CD4-positive, alpha-beta T cell treated with Interleukin-21 for 1 hour (primary cell): ENCODE measurements at places on chromosomes 1 and 21.

DNA sequence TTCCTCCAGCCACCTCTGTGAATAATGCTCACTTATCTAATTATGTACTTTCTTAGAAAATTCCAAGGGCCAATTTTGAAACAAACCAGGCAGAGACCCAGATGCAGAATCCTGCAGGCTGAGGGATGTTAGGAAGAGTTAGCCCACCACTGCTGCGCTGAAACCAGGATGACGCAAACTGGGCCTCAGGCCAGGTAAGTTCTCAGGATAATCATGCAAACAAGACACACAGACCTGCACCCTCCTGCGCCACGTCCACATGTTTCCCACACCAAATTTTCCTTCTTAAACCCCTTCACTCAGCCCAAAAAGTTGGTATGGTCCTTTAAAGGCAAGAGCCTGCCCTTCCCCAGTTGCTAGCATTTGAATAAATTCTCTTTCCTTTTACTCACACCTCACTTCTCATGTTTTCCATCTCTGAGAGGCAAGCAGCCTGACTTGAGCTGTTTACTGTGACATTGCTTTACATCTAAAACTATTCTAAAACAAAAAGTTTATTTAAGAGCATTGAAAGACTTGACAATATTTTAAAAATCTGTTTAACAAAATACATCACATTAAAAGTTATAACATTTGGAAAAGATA lies 887.1 kb downstream of the LRRIQ3 start:
- no peak for DNase-seq

DNA sequence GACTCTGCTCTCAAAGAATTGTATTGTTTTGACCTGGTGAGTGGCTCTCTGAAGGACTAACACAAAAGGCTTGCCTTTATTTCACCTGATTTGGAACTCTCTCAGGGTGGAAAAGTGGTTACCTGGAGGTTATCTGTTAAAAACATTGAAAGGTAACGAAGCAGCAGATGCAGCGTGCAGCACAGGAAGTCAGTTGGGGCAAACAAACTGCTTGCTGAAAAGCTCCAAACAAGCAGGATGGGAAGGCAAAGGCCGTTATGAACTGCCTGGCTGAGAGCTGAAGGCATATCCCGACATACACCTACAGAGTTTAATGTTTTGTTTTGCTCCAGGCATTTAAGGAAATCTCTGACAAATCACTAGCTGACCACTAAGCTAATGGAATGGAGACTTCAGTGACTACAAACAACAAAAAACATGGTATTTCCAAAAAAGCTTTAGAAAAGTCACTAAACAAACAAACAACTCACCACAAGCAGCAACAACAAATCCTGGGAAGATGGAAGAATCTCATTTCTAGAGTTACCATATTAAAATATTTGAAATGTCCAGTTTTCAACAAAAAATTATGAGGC lies 44.3 kb upstream of the BATF3 start:
- DNase-seq: no peak

GRCh38 chr1:223771469-223771813 lies 59.1 kb downstream of the CAPN2 start:
- no peak for DNase-seq

GRCh38 chr21:15872236-15872635 lies 142.5 kb downstream of the USP25 start:
- DNase-seq: no peak

DNA sequence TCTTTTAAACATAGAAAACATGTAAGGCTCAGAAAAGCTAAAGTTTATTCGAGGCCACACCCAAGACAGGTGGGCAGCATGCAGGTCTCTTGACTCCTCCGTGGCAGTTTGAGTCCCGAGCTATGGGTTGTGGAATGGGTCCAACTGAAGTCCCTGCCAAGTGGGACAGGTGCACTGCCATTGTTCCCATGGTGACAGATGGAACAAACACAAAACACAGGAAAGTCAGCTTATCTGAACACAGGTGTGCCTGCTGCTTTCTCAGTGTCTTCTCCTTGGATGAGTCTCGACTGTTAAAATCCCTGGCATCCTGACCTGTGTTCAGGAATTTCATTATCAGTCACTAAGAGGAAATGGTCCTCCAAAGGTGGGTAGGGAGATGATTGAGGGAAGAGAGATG lies 99.0 kb upstream of the RAB4A start:
- no peak for DNase-seq

DNA sequence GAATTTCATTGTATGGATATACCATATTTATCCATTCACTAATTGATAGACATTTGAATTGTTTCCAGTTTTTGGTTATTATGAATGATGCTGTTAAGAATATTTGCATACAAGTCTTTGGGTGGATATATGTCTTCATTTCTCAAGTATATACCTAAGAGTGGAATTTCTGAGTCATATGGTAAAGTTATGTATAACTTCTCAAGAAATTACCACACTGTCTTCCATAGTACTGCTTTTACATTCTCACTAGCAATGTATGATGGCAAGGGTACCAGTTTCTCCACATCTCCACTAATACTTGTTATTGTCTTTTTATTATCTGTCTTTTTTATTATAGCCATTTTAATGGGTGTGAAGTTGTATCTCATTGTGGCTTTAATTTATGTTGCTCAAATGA lies 74.6 kb upstream of the TENT5C start:
- no peak for DNase-seq

DNA sequence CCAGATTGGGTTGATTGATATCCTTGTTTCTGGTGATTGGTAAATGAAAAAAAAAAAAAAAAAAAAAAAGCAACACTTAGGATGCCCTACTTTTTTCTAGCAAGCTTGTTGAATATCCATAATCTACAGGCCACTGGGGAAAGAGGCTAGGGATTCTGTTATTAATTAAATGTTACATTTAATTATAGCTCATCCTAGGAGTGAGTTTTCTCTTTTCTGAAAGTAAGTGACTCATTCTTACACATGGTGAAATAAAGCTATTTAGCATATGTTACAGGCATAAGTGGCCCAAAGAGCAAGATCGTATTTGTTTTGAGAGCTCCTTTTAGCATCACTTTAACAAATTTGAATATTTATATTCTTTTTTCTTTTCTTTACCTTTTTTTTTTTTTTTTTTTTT lies 94.5 kb downstream of the FNBP1L start:
- no peak for DNase-seq

DNA sequence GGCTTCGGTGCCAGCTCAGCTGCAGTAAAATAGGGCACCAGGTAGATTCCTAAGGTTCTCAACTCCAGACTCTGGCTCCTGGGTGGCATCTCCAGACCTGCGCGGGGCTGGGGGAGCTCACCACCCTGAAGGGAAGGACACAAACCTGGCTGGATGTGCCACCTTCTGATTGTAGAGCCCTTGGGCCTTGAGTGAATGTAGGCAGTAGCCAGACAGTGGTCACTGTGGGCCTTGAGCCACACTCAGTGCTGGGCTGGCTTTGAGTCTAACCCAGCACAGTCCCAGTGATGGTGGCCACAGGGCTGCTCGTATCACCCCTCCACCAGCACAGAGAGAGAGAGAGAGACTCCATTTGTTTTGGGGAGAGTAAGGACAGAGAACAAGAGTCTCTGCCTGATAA lies 38.0 kb upstream of the SH3GLB1 start:
- DNase-seq: no peak

- no peak for DNase-seq
These were observed 726 bp downstream of the TMEM54 start for GRCh38 chr1:32900371-32900955.

DNA sequence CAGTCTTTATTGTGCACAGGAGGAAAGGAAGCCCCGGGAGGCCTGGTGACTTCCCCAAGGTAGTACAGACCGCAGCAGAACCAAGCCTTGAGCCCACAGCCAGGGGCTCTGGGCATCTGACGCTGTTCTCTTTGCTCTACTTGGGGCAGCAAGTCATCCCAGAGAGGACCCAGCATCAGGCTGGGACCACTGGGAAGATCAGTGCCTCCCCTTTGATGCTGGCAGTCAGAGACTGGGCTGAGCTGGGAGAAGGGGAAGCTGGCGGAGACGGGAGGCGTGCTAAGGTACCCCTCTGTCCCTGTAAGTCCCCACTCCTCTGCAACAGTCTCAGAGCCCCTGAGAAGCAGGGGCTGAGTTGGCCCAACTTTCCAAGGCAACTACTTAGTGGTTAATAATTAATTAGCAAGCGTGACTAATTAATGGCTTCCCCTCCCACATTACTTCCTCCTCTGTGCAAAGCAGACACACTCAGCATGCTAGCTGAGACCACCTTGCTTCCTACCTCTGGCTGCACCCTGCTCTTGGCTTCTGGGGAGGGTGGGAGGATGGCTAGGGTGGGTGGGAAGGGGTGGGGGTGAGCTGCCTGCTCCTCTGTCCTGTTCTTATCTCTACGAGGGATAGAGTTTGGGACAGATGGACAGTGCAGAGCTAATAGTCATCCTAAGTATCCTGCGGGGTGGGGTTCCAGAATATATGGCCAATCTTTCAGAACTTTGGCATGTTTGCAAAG lies 1.3 kb downstream of the INAVA start:
- DNase-seq: no peak

DNA sequence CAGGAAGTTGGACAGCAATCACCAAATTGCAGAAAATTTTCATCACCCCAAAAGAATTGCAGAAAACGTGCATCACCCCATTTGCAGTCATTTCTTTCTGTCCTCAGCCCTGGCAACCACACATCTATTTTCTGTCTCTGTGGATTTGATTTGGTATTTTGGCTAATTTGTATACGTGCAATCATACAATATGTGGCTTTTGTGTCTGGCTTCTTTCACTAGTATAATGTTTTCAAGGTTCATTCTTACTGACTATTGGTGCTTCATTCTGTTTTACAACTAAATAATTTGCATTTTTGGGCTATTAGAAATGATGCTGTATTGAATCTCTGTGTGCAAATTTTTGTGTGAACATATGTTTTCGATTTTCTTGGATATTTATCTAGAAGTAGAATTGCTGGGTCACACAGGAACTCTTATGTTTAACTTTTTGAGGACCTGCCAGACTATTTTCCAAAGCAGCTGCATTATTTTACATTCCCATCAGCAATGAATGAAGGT lies 24.8 kb upstream of the PRDM2 start:
- DNase-seq: no peak

GRCh38 chr1:10591010-10591409 lies 116.3 kb downstream of the PEX14 start:
- DNase-seq: no peak

GRCh38 chr21:37757606-37758376 lies 158.5 kb downstream of the KCNJ6 start:
- no peak for DNase-seq

DNA sequence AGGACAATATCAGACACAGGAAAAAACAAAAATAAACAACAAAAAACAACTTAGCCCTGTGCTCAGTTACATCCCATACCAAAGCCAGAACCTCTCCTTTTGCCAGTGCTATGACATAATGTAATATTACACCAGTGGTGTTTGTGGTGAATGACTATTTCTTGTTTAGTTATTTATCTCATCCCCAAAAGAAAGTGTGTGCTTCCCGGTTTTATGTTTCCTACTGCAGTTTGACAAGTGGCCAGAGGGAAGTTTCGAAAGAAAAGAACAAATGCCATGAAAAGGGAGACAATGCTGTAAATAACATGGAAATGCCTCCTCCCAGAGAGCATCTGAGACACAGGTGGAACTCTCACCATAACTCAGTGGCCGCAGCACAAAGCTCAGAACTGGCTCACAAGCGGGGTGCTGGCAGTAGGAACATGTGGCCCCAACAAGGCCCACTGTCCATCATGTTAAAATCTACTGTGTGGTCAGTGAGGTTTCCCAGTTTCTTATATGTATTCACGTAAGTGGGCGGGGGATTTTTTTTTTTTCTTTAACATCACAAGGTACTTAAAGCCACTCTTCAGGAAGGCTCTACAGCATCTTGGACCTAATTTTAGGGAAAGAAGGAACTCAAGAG lies 158.2 kb downstream of the BARHL2 start:
- no peak for DNase-seq

DNA sequence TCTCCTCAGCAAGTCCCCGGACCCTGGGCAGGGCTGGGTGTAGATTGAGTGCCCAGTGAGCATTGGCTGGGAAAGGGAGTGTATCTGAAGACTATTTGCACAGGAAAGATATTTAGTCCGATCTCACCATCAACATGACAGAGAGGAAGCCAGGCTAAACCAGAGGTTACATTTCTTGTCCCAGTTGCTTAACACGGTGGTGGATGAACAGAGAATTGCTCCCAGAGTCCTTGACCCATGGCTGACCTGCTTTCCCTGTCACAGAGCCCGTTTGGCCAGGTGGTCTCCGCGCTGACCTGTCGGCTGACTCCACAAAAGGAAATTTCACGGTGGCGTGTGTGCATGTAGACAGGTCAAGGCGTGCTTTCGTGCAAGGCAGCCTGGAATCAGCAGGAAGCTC lies 83.5 kb downstream of the BEND5 start:
- no peak for DNase-seq

- peak; percentile 26 for DNase-seq
These were observed 592 bp downstream of the ZNF692 start for GRCh38 chr1:248858096-248858890.

DNA sequence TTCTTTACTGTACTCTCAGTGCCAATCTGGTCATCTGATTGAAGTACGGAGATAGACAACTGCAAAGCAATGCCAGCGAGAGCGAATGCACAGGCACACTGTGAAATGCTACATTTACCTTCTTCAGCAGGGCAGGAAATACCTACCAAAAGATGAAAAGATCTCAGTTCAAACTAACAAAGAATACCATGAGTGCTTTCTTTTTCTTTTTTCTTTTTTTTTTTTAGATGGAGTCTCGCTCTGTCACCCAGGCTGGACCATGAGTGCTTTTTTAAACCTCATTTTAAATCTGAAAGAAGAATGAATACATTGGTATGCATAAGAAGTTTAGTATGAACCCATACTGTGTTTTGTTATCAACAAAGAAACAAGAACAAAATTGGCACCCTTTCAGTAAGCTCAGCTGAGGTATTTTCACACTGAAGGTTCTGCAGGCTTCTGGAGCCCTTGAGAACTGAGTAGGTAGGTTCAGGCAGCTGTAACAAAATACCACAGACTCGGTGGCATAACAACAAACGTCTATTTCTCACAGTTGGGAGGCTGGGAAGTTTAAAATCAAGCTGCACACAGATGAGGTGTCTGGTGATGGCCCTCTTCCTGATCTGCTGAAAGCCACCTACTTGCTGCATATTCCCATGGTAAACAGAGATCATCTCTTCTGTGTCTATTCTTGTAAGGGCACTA lies 1.7 kb upstream of the CHI3L2 start:
- DNase-seq: peak; percentile 51

GRCh38 chr1:171477804-171478203 lies 7.5 kb upstream of the PRRC2C start:
- no peak for DNase-seq

DNA sequence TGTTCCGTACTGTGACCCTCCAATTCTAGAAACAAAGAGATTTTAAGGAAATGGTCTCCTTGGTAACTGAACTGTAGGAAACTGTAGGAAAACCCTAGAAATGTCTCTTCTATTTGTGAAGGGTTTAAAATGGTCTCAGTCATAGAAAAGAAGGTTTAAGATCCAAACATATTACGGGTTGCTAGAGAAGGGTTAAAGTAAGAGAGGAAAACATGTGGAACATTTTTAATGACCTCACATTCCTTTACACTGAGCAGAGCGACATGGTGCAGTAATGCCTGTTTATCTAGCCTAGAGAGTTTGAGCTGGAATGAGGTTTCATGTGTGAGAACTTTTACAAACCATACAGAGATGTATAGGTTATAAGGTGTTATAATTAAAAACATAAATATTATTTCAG lies 36.9 kb upstream of the C1orf105 start:
- no peak for DNase-seq
